Stimulated activated CD8-positive, alpha-beta memory T cell treated with anti-CD3 and anti-CD28 coated beads, Interleukin-12 subunit alpha, Interleukin-12 subunit beta, amount 100 ng/mL, for 4 hours (primary cell): ENCODE measurements at places on chromosomes 2 and 18.

GRCh38 chr2:101372792-101373191 lies 14.5 kb downstream of the CREG2 start:
- no peak for DNase-seq

DNA sequence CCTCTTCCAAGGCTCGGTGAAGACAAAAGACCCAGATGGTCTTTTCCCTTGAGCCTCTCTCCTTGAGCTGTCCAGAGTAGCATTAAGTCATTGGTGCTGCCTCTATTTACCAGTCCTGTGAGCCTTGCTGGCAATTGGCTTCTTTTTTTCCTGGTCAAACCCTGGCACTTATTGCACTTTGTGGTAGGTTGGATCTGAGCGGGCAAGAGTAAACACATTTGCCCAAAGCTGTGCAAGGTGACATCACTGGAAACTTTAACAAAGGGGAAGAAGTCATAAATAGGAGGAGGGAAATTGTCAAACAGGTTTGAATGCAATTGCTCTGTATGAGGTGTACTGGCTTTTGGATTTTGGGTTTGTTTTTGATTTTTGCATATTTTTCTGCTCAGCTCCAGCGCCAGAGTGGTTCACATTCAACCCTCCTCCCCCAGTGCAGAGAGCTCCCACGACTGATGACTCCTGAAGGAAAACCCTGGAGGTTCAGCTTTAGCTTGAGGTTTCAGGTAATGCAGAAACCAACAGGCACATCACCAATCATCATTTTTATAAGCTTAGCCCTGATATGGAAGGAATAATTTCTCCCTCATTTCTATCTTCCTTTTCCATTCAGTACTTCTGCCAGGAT lies 8.3 kb downstream of the KCNE4 start:
- DNase-seq: no peak

DNA sequence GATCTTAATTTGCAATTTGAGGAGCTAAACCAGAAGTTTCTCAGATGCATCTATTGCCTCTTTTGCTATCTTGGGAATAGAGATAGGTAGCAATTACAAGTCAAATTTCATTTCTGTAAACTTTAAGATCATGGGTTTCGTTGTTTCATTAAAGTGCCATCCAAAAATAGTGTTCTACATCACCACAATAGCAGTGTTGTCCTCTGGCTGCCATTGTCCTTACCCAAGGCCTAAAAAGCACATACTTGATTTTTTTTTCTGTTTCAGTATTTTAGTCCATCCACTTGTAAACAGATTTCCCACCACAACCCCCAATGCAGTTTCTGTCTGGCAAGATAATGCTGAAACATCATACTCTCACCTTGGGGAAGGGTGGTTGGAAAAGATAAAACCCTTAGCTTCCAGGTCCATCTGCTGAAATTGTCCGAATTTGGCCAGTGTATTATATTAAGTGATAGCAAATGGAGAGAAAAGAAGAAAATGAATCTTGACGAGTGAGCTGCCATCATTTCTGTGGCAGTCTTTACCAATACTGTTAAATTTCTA lies 136.2 kb downstream of the LCLAT1 start:
- no peak for DNase-seq

DNA sequence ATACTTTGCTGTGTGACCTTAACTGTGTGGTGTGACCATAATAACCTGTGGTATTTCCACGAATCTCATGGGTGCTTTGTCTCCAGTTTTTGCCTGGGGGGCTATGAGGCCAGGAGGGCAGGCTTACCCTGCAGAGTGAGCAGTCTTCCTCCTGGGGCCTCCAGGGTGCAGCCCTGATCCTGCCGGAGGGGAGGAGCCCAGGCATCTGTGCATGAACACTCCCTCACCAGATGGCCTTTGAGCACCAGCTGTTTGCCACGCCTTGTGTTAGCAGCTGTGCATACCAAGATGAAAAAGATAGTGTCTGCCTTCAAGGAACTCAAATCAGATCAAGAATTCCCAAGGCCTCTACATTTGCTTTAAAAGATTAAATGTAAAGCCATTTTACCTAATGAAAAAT lies 75.0 kb upstream of the RBM44 start:
- no peak for DNase-seq

GRCh38 chr2:227325839-227326195 lies 766 bp downstream of the MFF start:
- DNase-seq: no peak

- no peak for DNase-seq
Measured at GRCh38 chr2:6977113-6977741, 60.0 kb downstream of the RNF144A start.

DNA sequence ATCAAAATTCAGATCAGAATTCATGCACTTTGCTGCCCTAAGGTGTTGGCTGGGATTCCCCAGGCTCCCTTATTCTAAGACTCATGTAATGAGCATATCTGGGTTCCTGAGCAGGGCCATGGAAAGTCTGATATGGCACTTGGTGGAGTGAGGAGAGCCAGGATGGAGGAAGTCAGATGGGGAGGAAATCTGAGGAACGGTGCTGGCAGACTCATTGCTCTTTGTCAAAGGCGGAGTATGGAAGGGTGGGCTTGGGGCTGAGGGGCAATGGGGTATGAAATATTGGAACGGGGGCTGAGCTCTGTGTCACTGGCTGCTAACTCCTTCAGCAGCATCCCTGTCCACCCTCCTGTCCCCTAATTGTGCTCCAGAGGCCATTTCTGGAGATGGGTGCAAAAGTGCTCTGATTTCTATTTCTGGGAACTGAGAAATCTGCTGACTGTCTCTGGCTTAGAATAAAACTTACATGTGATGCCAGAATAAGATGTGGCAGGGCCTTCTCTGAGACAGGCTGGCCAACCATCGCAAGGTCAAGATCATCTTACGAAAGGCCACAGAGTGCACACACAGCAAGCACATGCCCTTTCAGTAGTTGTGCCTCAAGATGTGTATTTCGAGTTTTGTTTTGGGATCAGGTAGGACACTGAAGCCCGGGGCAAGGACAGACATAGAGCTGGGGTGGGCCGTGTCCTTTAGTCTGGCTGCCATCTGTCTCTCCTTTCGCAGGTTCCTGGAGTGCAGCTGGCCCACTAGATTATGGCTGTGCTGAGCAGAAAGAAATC lies 480.0 kb upstream of the HS6ST1 start:
- no peak for DNase-seq

- DNase-seq: no peak
Measured at GRCh38 chr2:142877216-142877838, at the start of gene KYNU. Gene KYNU, plus strand, starts transcription at chr2:142877664. Its CDS starts 7,704 bp downstream, at chr2:142885368.

- DNase-seq: no peak
Measured at GRCh38 chr2:162256591-162256991, 13.3 kb upstream of the FAP start.

DNA sequence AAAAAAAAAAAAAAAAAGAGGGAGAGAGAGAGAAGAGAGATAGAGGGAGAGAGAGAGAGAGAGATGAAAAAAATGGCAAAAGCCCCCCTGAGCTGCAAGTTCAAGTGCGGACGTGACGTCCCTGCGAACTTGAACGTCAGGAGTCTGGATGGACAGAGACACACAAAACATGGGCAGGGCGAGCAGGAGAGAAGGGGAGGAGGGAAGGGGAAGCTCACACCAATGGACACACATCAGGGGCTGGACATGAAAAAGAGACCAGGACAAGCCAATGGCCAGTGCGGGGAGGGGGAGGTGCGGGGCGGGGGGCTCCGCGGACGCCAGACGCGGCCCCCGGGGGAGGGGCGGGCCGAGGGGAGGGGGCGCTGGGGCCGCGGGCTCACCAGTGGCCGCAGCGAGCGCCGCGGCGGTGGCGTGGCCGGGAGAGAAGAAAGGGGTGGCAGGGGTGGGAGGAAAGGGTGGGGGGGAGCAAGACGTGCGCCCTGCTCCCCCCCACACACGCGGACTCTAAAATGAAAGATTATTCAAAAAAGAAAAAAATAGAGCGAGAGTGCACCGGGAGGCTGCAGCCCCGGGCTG lies at the start of gene BCL11A:
Gene BCL11A (minus strand): TSS at position 160 of the 579 bp plus-strand sequence. CDS start 384 bp downstream, outside the sequence.
- DNase-seq: no peak

GRCh38 chr18:38450876-38451275 lies 885.3 kb upstream of the CELF4 start:
- no peak for DNase-seq

DNA sequence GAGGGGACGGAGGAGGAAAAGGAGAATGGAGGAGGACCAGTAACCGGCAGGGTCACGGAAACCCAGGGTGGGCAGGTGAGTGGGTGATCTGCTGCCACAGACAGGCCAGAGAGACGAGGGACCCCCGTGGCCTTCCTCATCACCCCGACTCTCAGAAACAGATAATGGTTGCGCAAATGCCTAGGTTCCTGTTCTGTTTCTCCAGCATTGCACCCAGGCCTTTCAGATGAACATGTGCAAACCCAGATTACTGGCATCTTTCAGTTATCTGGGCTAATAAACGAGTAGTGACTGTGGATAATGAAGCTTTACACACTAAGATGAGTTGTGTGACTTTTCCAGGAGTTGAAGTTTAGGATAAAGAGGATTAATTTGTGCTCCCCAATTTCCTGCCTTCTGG lies 46.5 kb downstream of the TET3 start:
- DNase-seq: no peak

DNA sequence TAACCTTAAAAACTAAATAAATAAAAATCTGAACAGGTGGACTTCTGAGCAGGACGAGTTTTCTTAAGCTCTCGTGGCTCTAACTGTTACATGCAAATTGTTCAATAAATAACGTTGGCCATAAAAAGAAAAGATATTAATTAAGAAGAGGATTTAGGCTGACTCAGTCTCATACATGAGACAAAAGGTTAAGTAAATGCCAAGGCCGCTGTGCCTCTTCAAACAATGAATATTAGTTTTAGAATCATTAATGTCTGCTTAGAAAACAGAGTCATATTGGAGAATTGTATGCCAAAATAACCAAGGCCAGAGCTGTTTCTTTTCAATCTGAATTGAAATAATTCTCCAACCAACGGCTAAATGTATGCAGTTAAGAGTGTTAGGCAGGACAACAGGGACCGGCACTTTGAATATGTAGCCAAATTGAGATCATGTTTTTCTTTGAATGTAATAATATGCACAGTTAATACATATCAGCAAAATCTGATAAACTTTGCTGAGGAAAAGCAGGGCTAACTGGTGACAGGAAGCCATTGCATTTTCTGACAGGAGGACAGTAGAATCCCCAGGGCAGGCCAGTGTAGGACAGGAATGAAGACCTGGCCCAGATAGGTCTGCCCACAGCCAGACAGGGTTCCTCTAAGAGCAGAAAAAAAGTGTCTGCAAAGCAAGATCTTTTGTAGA lies 1041.4 kb upstream of the FANCL start:
- DNase-seq: no peak

GRCh38 chr2:48438266-48438665 lies 91.7 kb upstream of the STON1 start:
- DNase-seq: no peak

DNA sequence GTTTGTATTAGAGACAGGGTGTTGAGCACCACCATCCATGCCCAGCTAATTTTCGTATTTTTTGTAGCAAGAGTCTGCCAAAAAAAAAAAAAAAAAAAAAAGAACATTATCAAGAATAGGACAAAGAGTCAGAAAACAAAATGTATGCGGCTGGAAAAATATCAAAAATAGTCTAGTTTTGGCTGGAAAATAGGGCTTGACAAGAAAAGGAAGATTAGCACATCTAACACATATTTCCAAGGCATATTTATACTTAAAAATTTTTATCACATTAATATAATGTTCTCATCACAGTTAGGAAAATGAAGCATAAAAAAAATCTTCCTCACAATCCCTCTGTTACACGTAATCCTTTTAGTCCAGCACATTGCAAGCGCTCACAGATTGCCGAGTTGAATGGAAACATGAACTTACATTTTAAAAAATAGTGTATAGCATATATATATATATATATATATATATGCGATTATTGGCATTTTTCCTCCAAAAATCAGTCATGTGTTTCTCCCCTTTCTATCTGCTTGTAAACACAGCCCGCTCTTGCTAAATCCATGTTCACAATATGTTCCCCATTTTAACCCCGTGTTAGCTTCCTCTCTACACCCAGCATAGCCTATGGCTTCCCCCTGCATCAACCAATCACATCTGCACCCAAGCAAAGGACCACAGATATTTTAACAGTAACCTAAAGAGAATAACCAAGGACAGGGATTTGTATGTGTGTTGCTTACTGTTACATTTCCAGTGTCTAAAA lies 183.0 kb downstream of the AFF3 start:
- no peak for DNase-seq

- no peak for DNase-seq
Measured at GRCh38 chr2:238709325-238710025, 138.4 kb upstream of the TWIST2 start.

- no peak for DNase-seq
Measured at GRCh38 chr2:69745035-69745434, 3.1 kb downstream of the ANXA4 start.

- no peak for DNase-seq
Measured at GRCh38 chr2:171930385-171930784, 8.1 kb downstream of the HAT1 start.

- DNase-seq: no peak
Measured at GRCh38 chr18:77207540-77207939, 42.1 kb upstream of the GALR1 start.

- DNase-seq: no peak
Measured at GRCh38 chr2:151380580-151381235, 23.3 kb downstream of the TNFAIP6 start.

- no peak for DNase-seq
Measured at GRCh38 chr2:217026161-217026560, 166.3 kb upstream of the TNP1 start.

- DNase-seq: no peak
Measured at GRCh38 chr2:136141510-136142149, 23.7 kb upstream of the CXCR4 start.

DNA sequence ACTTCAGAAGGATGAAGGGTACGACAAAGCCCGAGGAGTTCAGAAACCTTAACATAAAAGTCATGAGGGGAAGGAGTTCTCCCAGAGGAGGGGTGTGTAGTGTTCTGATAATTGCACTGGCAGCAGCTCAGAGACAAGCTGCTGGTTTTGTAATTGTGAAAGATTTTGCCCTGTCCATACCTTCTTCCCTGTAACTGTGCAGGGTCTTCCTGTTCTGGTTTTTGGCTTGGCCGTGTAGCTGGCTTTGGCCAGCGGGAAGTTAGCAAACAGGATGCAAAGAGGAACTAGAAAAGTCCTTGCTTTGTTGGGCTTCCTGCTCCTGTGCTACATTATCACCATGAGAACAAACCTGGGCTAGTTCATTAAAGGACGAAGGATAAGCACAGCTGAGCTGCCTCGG lies 160.8 kb downstream of the LPIN1 start:
- DNase-seq: no peak

GRCh38 chr18:25827228-25827627 lies 263.2 kb downstream of the SS18 start:
- DNase-seq: no peak

- DNase-seq: no peak
Measured at GRCh38 chr18:46109386-46109785, 5.2 kb downstream of the HAUS1 start.
